Fibroblast of the aortic adventitia (primary cell): ENCODE measurements at places on chromosomes 1 and 21. TPM values are rescaled to one million over a fixed set of nuclear protein-coding genes. Genes with fewer than 3 reads are reported as not detected.
A peak's percentile ranks its signal among the peaks of the same experiment; 100 is the strongest.

GRCh38 chr1:245956225-245956624 is 550.9 kb downstream of the SMYD3 start:
- DNase-seq, result no peak

GRCh38 chr1:199044191-199044590 is 405.4 kb downstream of the PTPRC start:
- DNase-seq, result no peak

- DNase-seq, result peak; percentile 12
Observed at GRCh38 chr1:176033474-176033873, 173.6 kb downstream of the COP1 start.

Gene RHD
- total RNA-seq, result not detected in 2 replicates

DNA sequence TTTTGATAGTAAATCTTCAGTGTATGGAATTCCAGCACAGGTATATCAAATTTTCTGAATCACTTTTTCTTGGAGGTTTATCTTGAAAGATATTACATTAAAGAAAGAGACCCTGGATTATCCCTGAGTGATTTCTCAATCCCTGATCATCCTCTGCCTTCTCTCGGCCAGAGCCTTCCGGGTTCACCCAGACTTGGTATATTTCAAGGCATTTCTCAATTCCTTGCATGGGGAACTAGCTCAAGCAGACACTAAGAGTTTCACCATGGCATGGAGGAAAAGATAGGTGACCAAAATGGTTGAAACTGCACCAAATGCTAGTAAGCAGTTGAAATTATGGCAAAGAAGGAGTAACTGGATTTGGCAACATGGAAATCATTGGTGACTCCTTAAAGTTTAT is 5.7 kb downstream of the VAMP4 start:
- DNase-seq, result no peak

GRCh38 chr21:45020629-45021427 is 53.6 kb upstream of the ADARB1 start:
- DNase-seq, result no peak

Gene CBR3
- 27.9 and 29.4 TPM in 2 replicates for total RNA-seq

Gene RAB13
- 103 and 308 TPM in 2 replicates for total RNA-seq

- no peak for DNase-seq
Observed at GRCh38 chr1:231419147-231419546, 2.9 kb downstream of the EGLN1 start.
